ENCODE measurements at places on chromosomes 16 and 17. TPM values are rescaled to one million over a fixed set of nuclear protein-coding genes. Genes with fewer than 3 reads are reported as not detected.

The DHRS13 gene
- 7.1 TPM for total RNA-seq

GRCh38 chr16:72203401-72203800 is 31.4 kb upstream of the PMFBP1 start:
- DNase-seq = peak; percentile 68

The OR1E2 gene
- not detected for total RNA-seq

The RNF112 gene
- not detected for total RNA-seq

DNA sequence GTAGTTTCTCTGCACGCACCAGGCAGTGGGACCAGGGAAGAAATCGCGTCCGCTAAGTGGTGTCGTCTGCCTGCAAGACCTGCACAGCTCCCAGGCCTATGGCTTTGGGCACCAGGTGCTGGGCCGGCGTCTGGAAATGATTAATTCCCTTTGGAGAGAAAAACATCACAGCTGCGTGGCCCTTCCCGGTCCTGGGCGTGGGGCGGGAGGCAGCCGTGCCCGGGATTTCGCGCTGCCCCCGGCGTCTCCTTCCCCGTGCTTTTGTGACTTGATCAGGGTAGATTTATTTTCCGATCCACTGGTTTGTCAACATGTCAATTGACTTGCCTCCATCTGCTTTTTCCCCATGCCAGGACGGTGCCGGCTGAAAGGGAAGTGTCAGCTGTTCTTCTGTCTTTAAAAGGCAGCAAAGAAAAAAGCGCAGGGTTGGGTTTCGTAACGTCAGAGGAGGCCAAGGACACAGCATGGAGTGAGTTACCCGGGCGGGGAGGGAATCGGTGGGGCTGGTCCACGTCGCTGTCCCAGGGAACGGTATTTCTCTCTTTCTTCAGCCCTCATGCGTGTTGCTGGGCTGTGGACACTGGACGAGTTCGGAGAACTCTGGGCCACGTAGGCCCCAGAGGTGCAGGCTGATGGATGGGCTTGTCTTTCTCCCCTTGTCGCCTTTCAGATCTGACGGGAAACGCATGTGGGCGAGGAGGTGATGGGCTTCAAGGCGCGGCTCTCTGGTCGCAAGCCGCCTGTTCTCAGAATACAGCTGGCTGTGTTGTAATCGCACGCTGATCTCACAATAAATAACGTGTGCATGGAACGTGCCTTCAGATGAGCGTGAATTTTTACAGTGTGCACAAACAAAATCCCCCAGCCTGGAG is 188.1 kb upstream of the ZNF469 start:
- DNase-seq = no peak

The LAT gene
- total RNA-seq = not detected

Data from M059J (cell line).